Activated naive CD8-positive, alpha-beta T cell treated with anti-CD3 and anti-CD28 coated beads for 36 hours (primary cell): ENCODE measurements at places on chromosomes 2 and 18. TPM values are rescaled to one million over a fixed set of nuclear protein-coding genes. Genes with fewer than 3 reads are reported as not detected.

KCNG2 gene
- total RNA-seq, result not detected

GRCh38 chr2:216081487-216082116 lies at the start of the genes PECR and TMEM169:
PECR (minus strand) TSS chr2:216081809; CDS start chr2:216081741, 68 bp downstream.
TMEM169 (plus strand) TSS chr2:216081919; CDS start chr2:216095964, 14,045 bp downstream.
- peak; percentile 79 for DNase-seq
- H3K4me1 ChIP-seq, result peaks cover 39% of the 10 kb centered on the region
- no peaks in the 10 kb centered on the region for H3K36me3 ChIP-seq
- H3K27me3 ChIP-seq, result no peaks in the 10 kb centered on the region

- no peaks in the 10 kb centered on the region for H3K36me3 ChIP-seq
- no peak overlapping the region for H3K27ac ChIP-seq
- no peaks in the 10 kb centered on the region for H3K27me3 ChIP-seq
- no peaks in the 10 kb centered on the region for H3K4me1 ChIP-seq
These were observed 267.8 kb downstream of the PID1 start for GRCh38 chr2:229003256-229003655.

DNA sequence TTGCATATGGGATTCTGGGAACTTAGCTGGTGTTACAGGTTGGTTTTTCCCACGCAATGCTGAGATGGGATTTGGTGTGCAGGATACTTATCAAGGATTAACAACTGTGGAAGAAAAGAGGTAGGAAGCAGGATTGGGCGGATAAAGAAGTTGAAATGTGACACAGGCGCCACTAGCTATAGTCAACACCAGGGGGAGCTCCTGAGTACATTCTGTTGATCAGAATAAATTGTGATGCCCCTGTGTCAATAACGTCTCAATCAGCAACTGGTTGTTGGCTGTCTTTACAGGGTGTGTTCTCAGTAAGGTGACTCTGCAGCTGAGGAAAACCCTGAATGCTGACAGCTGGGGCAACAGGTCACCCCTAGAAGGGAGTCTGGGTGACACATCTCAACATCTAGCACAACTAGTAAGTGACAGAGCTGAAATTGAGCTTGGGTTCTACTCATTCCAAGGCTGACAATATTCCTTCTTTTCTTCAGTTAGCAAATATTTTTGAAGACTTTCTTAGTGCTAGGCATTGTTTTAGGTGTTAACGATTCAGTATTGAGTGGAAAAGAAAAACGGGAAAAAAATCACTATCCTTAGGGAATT lies 143.0 kb downstream of the ARL6IP6 start:
- no peaks in the 10 kb centered on the region for H3K4me1 ChIP-seq
- DNase-seq, result no peak
- no peaks in the 10 kb centered on the region for H3K36me3 ChIP-seq
- H3K27ac ChIP-seq, result no peak overlapping the region
- peaks cover 10% of the 10 kb centered on the region for H3K27me3 ChIP-seq

MYL1 gene
- total RNA-seq, result not detected

SPAG16 gene
- total RNA-seq, result 11.6 TPM

DNA sequence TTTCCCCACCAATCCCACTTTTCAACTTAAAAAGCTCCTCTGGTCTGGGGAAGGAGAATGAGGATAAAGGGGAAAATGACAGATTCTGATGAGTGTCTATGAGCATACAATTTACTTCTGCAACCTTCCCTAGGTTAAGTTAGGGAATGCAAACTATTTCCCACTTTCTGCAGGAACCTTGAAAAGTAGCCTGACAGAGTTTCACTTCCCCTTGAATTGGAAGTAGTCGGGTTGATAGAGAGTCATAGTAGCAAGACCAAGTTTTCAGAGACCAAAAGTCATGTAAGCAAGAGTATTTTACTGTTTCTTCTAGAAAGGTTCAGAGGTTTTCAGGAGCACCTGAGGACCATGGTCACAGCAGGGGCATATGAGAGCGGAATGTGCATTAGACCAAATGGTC lies 815.1 kb downstream of the CPS1 start:
- no peak overlapping the region for H3K4me3 ChIP-seq
- no peak overlapping the region for H3K27ac ChIP-seq
- no peaks in the 10 kb centered on the region for H3K4me1 ChIP-seq
- H3K27me3 ChIP-seq, result no peaks in the 10 kb centered on the region
- no peaks in the 10 kb centered on the region for H3K36me3 ChIP-seq

DNA sequence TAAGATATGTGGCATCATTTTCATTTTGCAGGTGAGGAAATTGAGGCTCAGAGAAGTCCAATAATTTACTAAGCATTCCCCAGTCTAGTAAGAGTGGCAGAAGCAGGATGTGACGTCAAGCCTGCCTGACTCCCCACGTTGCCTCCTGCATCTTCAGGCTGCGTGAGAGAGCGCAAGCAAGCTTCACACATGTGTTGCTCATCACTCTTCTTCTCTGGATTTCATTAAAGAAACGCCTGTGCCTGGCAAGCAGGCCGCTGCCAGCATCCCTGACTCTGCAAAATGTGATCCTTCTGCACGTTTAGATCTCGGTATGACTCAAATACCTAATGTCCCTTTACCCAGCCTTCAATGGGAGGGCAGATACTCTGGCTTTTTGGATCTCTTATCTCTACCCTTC lies 96.8 kb downstream of the PRKCE start:
- H3K27me3 ChIP-seq, result no peaks in the 10 kb centered on the region
- peaks cover 13% of the 10 kb centered on the region for H3K4me1 ChIP-seq
- no peak overlapping the region for H3K4me3 ChIP-seq
- H3K36me3 ChIP-seq, result peaks cover 8% of the 10 kb centered on the region
- H3K27ac ChIP-seq, result no peak overlapping the region

GRCh38 chr2:72527424-72527823 lies 298.4 kb downstream of the EXOC6B start:
- H3K27ac ChIP-seq, result no peak overlapping the region
- no peaks in the 10 kb centered on the region for H3K4me1 ChIP-seq
- DNase-seq, result no peak
- H3K4me3 ChIP-seq, result no peak overlapping the region

DNA sequence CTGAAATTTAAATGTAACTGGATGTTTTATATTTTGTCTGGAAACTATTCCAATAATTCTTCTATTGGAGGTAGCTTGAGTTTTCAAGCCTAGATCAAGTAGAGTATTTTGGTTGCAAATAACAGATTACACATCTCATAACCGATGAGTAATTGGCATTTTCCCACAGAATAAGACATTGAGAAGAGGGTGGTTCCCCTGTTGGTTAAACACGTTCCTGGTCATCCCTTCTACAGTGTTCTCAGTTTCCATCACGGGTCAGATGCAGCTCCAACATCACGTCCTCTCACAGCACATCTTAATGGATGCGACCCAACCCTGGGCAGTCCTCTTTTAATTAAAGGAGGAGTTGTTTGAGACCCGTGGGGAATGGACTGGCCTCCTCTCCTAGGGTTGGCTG lies 149.0 kb upstream of the ZNF516 start:
- H3K4me1 ChIP-seq, result peaks cover 3% of the 10 kb centered on the region
- H3K27ac ChIP-seq, result no peak overlapping the region
- no peak overlapping the region for H3K4me3 ChIP-seq
- H3K36me3 ChIP-seq, result no peaks in the 10 kb centered on the region
- H3K27me3 ChIP-seq, result peaks cover 11% of the 10 kb centered on the region

GRCh38 chr2:212997526-212998020 lies 153.8 kb downstream of the IKZF2 start:
- DNase-seq, result no peak
- no peak overlapping the region for H3K4me3 ChIP-seq
- no peaks in the 10 kb centered on the region for H3K27me3 ChIP-seq

DSC2 gene
- total RNA-seq, result 0.26 TPM

DNA sequence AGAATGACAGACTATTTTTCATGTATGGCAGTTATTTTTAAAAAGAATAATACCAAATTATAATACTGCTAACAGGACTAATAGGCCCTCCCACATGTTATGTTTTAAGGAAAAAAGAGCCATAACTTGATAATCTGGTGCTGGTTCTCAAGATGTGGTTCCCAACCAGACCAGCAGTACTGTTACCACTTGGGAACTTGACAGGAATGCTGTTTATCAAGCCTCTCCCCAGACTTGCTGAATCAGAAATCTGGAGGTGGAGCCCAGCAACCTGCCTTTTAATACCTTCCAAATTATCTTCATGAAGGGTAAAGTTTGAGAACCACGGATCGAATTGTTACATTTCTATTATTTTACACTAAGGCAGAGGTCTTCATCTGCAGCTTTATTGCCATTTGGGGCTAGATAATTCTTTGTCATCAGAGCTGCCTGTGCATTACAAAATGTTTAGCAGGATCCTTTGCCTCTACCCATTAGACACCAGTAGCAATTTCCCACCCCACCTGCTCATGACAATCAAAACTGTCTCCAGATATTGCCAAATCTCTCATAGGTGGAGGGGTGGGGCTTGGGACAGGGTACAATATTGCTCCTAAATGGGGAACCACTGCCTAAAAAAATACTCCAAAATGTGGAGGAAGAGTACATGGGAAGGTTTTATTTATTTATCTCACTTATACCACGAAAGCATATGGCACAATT lies 629.6 kb downstream of the ARHGAP15 start:
- H3K27me3 ChIP-seq, result no peaks in the 10 kb centered on the region
- H3K36me3 ChIP-seq, result no peaks in the 10 kb centered on the region
- DNase-seq, result no peak
- H3K4me3 ChIP-seq, result no peak overlapping the region
- H3K27ac ChIP-seq, result no peak overlapping the region
- no peaks in the 10 kb centered on the region for H3K4me1 ChIP-seq

- H3K27me3 ChIP-seq, result no peaks in the 10 kb centered on the region
- H3K4me3 ChIP-seq, result no peak overlapping the region
- H3K27ac ChIP-seq, result no peak overlapping the region
- DNase-seq, result no peak
- H3K36me3 ChIP-seq, result no peaks in the 10 kb centered on the region
- H3K4me1 ChIP-seq, result no peaks in the 10 kb centered on the region
These were observed 122.5 kb downstream of the ASXL3 start for GRCh38 chr18:33700513-33700976.

GRCh38 chr2:35343135-35343534 lies 1012.4 kb upstream of the CRIM1 start:
- H3K27me3 ChIP-seq, result no peaks in the 10 kb centered on the region
- H3K27ac ChIP-seq, result no peak overlapping the region
- no peak overlapping the region for H3K4me3 ChIP-seq
- no peak for DNase-seq

ATOH8 gene
- total RNA-seq, result not detected

GRCh38 chr18:65906621-65907034 lies 155.8 kb downstream of the CDH7 start:
- H3K27me3 ChIP-seq, result no peaks in the 10 kb centered on the region
- H3K4me3 ChIP-seq, result no peak overlapping the region
- DNase-seq, result no peak
- H3K4me1 ChIP-seq, result no peaks in the 10 kb centered on the region
- H3K27ac ChIP-seq, result no peak overlapping the region

CD226 gene
- total RNA-seq, result 57.2 TPM

CHRNG gene
- not detected for total RNA-seq

MRO gene
- not detected for total RNA-seq

UGT1A10 gene
- not detected for total RNA-seq

DNA sequence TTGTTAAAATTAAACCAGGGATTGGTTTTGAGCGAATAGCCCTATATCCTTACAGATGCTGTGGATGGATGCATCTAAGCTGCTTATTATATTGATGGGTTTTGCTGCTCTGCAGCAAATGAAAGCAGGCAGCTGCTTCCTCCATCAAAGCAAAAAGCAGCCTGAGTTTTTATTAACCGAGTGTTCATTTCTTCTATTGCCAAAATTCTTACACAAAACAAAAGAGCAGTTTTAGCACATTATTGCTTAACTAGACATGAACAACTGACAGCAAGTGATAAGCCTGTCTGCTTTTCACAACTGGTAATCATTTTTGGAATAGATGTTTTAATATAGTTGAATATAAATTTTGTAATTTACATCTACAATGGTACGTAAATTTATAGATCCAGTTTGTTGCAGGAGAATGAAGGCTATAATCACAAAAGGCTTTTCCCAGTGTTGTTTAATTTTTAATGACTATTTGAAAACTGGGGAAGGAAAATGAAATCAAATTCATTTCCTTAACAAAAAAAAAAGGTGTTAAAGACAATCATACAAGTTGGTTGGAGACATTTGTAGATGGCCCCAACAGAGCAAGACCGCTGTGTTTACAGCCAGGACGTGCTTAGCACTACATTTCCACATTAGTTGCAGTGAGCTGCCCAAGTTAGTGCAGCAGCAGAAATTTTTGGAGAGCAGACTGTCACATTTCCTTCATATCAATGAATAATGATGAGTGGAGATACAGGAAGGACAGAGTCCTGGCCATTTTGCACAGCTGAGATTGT lies 253.6 kb upstream of the SIX3 start:
- H3K4me1 ChIP-seq, result peaks cover 5% of the 10 kb centered on the region
- H3K27ac ChIP-seq, result no peak overlapping the region
- H3K36me3 ChIP-seq, result no peaks in the 10 kb centered on the region
- DNase-seq, result no peak
- H3K4me3 ChIP-seq, result no peak overlapping the region

DNA sequence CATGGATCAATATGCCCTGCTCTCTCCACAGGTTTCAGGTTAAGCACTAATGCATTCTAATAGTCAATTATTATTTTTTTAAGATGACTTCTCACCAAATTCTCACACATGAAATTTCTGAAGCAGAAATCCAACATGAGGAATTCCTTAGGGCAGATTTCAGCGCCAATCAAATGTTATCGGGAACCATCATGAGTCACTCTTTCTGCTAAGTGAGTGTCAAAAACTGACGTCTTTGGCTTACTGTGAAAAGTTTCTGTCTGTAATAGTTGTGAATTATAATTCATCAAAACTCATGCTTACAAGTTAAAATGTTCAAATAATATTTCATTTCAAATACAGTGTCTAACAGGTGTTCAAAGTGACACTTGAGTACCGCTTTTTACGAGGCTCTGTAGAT lies 1038.6 kb downstream of the SOCS6 start:
- no peak overlapping the region for H3K4me3 ChIP-seq
- H3K27ac ChIP-seq, result no peak overlapping the region
- peaks cover 3% of the 10 kb centered on the region for H3K4me1 ChIP-seq
- no peaks in the 10 kb centered on the region for H3K36me3 ChIP-seq
- DNase-seq, result no peak

DNA sequence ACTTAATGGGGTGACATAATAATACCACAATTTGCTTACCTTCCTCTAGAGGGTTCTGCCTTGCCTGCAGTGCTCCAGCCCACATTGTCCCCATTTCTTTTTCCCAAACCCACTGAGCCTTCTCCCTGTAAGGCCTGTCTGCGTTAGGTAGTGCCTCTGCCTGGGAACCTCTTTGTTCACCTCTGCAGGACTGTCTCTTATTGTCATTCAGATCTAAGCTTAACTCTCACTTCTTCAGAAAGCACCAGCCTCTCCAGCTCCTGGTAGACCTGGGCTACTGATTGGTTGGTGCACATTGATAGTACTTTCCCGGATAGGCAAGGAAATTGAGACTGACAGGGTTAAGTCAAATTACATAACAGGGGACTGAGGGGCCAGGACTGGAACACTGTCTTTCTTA lies 49.1 kb downstream of the CCDC85A start:
- H3K27ac ChIP-seq, result no peak overlapping the region
- H3K4me1 ChIP-seq, result no peaks in the 10 kb centered on the region
- no peak for DNase-seq
- H3K27me3 ChIP-seq, result no peaks in the 10 kb centered on the region
- no peak overlapping the region for H3K4me3 ChIP-seq
- H3K36me3 ChIP-seq, result no peaks in the 10 kb centered on the region
